ENCODE measurements at places on chromosomes 12 and 14.

DNA sequence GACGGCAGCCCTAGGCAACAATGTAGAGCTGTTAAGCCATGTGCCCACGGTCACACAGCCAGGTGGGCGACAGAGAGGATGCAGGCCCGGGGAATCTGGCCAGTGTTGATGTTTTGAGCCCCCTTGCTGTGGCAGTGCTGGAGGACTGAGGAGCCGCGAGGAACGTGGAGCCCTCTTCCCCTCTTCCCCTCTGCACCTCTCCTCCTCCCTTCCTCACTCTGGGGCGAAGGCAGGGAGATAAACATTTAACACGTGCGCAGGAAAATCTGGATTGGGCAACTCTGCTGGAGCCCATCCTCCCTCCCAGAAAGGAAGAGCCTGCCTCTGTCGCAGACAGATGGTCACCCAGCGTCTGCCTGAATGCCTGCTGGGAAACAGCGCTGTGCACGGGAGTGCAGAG is 376.8 kb downstream of the FUT8 start:
- no peak for DNase-seq

GRCh38 chr14:98445718-98446117 is 826.3 kb downstream of the BCL11B start:
- no peak for DNase-seq

DNA sequence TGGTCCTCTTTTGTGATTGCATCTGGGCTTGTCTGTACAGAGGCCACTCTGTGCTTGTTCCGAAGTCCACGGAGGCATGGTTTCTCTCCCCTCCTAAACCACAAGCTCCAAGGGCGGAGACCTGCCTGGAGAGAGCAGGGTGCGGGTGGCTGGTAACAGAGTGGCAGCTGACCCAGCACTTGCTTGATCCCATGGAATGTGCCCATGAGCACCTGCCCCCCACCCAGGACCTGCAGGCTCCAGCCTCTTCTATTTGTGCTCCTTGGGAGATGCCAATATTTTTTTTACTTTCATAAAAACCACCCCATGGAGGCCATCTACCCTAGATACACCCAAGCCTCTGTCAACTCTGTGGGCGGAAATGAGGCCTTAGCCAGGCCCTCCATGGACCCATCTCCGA is 104.7 kb downstream of the PRMT8 start:
- no peak for DNase-seq

DNA sequence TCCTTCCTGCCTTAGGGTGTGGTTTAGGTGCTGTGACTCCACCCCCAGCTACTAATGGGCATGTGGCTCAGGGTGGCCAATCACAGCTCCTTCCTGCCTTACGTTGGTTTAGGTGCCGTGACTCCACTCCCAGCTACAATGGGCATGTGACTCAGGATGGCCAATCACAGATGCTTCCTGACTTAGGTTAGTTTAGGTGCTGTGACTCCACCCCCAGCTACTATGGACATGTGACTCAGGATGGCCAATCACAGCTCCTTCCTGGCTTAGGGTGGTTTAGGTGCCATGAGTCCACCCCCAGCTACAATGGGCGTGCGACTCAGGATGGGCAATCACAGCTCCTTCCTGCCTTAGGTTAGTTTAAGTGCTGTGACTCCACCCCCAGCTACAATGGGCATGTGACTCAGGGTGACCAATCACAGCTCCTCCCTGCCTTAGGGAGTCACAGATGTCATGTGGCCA is 163.9 kb downstream of the TBX5 start:
- DNase-seq: no peak

- no peak for DNase-seq
Observed at GRCh38 chr12:93725531-93725930, 48.4 kb downstream of the CRADD start.

DNA sequence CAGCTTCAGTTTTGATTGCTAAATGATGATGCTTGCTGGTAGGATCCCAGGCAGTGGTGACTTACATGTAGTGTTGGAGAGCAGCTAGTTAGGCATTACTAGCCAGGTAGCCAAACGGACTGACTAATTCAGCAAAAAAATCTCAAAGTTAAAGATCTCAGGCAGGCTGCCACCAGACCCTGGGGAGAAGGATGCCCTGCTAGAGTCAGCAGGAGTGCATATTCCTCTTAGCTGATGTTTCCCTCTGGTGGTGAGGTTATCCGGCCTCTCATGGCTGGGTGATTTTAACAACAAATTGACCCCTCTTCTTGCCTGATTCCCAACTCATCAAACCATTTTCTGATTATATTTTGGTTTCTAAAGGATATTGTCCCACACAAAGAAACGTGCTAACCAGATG is 2.8 kb downstream of the EFS start:
- no peak for DNase-seq

- no peak for DNase-seq
Observed at GRCh38 chr14:81070511-81070910, 115.1 kb downstream of the TSHR start.

GRCh38 chr14:51095854-51096823 is 1.2 kb upstream of the TRIM9 start:
- peak; percentile 5 for DNase-seq

DNA sequence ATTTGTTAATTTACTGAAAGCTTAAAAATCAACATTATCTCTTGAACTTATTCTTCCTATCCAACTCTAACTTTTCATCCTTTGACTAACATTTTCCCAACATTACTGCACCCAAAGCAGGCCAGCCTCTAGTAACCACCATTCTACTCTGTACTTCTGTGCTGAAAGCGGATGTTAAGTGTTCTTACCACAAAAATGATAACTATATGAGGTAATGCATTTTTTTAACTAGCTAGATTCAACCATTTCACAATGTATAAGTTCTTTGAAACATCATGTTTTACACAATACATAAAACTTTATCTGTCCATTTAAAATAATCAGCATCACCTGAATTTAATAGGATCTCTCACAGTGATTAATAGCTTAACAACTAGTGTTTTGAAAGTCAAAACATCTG is 468.5 kb upstream of the MGAT4C start:
- DNase-seq: no peak

- DNase-seq: no peak
Observed at GRCh38 chr12:21500786-21501257, 613 bp downstream of the RECQL start.

- DNase-seq: no peak
Observed at GRCh38 chr14:68527329-68527851, 265.5 kb downstream of the ZFP36L1 start.

DNA sequence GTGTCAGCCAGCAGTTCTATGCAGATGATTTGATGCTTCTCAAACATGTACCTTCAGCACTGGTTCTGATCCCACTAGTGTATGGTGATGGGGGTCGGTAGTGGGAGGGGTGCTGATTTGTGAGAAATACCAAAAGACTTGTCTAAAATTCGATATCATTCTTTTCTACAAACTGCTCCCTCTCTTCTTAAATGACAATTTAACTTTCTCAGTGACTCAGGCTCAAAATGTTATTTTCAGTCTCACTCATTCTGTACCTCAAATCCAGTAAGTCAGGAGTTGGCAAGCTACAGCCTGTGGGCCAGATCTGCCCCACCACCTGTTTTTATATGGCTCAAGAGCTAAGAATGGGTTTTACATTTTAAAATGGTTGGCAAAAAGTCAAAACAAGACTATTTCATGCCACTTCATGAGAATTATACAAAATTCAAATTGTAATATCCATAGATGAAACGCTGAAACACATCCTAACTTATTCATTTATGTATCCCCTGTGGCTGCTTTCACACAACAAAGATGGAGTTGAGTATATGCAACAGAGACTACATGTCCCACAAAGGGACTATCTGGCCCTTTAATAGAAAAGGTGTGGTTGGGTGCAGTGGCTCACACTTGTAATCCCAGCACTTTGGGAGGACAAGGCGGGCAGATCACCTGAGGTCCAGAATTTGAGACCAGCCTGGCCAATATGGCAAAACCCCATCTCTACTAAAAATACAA is 6.6 kb upstream of the NOP2 start:
- DNase-seq: no peak

DNA sequence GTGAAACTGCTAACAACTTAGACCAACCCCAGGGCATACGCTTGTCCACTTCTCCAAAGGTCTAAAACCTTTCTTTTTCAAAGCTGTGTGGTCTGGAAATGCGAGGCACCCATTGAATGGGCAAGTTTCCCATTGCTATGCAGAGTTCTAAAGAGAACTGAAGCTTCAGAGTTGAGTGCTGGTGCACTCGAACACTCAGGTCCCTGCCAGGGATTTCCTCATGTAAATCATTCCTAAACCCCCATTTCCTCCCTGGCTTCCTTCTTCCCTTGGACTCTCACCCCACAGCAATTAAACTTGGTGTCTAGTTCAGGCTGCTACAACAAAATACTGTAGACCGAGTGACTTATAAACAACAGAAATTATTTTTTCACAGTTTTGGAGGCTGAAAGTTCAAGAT is 2.2 kb upstream of the PXN start:
- DNase-seq: no peak

DNA sequence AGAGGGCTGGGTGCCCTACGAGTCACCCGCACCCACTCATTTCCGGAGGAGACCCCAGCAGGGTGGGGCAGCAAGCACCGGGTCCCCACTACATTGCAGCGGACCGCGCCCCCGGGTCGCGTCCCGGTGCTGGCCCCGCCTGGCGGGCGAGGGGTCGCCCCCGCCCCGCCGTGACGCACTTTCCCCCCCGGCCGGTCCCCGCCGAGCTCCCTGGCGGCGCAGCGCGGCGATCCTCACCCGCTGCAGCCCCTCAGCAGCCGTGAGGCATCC is 106.1 kb downstream of the PRICKLE1 start:
- peak; percentile 46 for DNase-seq

DNA sequence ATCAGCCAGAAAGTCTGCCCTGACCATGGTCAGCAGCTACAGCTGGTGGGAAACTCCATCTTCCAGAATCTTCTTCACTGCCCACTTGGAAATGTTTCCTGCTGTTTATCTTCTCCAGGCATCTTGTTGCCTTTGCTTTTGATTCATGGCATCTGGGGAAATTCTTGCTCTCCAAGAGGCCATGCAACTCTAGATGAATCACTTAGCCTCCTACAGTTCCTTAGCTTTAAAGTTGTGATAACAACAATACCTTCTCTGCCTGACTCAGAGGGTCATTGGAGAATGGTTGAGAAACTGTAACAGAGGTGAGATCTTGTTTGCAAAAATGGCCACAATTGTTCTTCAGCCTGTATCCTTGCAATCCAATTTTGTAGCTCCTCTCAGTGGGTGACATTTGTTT is 121.0 kb upstream of the VRK1 start:
- no peak for DNase-seq

Measured in heart right ventricle (tissue), 16 donors.